Activated CD4-positive, alpha-beta T cell treated with anti-CD3 and anti-CD28 coated beads for 24 hours (primary cell): ENCODE measurements at places on chromosomes 5 and 9.

GRCh38 chr5:39648085-39648847, 223.5 kb upstream of the DAB2 start:
- no peak for DNase-seq

- no peak for DNase-seq
Observed at GRCh38 chr9:78574354-78575045, 277.6 kb downstream of the PSAT1 start.

DNA sequence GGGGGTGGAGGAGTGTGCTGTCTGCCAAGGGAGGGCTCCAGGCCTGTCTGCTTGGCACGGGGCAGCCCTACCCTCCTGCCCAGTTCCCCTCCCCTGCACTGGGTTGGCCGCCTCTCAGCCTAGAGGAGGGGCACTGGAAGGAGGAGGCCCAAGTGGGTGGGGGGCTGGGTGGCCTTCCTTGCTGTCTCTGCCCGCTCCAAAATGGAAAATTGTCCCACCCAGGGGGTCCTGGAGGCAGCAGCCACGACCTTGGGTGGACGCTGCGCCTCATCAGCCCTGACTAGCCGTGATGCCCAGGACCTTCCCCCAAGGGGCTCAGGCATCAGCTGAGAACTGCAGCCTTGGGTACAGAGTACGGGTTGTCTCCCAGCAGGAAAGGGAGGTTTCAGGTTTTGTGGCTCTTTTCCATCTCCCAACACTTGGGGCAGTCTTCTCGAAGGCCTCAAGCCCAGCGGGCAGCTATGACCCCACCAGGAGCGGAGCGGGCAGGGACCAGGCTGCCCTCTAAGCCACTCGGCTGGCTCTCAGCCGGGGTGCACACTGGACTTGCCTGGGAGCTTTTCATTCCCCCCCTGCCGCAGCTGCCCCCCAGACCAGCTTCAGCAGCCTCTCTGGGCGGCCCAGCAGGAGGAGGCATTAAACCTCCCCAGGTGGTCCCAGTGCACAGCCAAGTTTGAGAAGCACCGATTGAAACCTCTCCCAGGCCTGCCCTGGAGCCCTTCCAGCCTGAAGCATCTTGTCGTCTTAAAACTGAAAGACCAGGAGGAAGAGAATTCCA, 20.6 kb downstream of the NTNG2 start:
- DNase-seq: no peak

DNA sequence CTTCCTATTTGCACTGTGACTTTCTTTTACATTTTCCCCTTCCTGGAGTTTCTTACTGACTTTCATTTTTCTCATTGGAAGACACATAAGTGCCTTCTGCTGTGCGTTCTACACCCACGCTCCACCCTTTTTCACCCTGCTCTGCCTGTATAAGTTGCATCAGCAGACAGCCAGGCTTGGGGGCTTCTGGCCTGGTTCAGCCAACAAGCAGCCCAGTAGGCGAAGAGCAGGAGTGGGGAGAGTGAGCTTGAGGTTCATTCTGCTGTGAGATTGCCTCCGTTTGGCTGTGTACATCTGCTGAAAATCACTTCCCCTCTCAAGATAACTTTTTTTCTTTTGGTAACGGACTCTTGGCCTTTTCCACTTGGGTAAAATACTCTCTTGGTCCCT, 38.4 kb downstream of the RASGRF2 start:
- DNase-seq: peak; percentile 30

GRCh38 chr9:128729302-128729701, 5.4 kb upstream of the ZDHHC12 start:
- no peak for DNase-seq

- no peak for DNase-seq
Observed at GRCh38 chr5:169006842-169007790, 293.8 kb downstream of the SLIT3 start.

DNA sequence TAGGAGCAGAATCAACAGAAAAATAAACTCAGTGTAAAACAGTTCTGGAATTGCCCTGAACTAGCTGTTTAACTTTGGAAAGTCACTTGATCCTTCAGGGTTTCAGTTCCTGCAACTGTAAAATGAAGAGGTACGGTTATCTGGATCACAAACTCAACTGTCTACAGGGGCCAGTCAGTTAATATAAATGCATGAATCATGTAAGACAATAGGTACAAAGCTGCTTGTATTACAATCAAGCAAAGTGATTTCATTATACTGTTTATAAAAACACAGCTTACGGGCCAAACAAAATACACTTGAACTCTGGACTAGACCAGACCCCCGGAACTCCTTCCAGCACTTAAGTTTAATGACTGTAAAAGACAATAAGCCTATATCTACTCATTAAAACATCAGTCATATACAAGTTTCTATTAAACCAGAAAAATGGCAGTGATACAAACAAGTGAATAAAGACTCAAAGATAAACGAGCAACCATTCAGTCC, 73.0 kb downstream of the MRPS27 start:
- no peak for DNase-seq

DNA sequence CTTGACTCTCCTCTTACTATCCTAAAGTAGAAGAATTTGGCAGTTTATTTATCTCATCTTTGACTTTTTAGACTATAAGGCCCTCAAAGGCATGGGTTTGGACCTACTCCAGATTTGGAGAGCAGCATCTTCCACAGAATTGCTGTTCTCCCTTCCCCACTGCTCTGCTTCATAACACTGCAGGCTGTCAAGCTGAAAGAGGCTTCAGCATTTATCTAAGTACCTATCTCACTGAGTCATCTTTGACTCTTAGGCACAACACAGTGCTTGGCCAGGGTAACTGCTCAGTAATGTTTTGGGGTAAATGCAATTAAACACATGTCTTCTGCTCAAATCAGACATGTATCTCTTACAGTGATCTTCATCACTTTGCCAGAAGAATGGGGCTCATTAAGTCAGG, 60.6 kb downstream of the GRIN3A start:
- no peak for DNase-seq

DNA sequence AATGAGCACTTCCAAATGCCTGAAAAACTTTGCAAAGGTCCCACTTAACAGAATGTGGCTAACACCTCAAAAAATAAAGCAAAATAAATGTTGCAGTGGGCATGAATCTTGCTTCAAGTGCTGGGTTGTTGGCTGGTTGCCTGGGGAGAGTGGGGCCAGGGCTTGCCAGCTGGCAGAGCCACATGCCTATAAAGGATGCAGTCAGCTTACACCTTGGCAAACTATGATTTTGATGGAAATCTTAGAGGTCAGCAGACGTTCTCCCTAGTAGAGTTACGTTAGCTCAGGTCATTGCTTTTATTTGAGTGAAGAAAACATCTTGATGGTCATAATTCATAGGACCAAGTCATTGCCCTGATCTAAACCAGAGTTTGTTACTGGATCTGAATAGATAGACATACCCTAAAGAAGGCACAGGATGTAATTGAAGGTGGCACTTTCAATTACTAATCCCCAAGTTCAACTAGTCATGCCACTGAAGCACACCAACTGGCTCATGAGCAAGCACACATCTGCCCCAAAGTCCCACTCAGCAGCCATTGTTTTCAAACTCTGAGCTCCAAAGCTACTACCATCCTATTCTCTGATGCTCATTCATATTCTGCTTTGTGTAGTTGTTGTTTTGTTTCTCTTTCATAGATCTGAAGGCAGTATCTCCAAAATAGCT, 51.2 kb upstream of the ZSWIM6 start:
- no peak for DNase-seq

DNA sequence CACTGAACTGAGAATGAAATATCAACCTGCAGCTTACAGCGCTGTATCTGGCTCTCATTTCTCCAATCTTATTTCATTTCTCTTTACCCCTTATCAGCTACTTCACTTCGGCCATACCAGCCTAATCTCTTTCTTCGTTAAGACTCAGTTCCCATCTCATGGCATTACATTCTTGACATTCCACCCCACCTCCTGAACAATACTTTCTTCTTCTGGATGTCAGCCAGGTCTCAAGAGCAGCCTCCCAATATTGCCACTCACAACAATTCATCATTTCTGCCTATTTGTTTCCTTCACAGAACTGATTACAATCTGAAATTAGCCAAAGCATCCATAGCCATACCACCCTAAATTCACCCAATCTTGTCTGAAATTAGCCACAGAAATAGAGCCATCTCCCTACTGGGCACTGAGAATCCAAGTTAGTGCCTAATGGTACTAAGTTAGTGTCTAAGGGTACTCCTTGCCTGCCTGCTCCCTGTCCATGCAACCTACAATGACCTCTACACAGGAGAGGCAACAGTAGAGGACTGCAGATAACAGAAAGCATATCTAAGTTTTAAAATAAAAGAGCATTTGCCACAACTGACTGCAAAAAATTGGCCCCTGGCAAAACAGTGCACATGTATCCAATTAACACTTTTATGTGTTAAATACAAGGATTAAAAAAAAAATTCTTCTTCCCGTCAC, 35.2 kb downstream of the SETX start:
- no peak for DNase-seq
